ENCODE measurements at places on chromosomes 6 and 20.

- DNase-seq: no peak
These were observed 133.1 kb downstream of the ALDH8A1 start for GRCh38 chr6:134816780-134817179.

- DNase-seq: no peak
These were observed 931.1 kb downstream of the C6orf118 start for GRCh38 chr6:164378330-164378729.

GRCh38 chr6:149456311-149457021 is 28.3 kb downstream of the ZC3H12D start:
- no peak for DNase-seq

GRCh38 chr6:79796197-79796596 is 151.2 kb downstream of the ELOVL4 start:
- DNase-seq: no peak

- no peak for DNase-seq
These were observed 50.3 kb downstream of the MYH7B start for GRCh38 chr20:35006009-35006408.

DNA sequence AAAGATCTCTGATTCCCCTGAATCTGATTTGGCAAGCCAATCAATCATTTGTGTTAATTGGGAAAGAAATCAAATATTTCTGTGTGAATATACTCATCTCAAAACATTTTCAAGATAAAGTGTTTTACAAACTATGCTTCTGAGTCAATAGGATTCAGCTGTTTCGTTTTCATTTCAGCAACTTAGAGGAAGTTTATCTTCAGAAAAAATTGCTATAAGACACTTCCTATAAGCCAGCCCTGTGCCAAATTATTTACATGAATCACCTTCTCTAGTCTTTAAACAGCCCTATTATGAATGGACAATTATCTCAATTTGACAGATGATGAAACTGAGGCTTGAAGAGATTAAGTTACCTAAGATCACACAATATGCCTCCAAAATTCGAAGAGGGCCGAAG is 10.9 kb downstream of the DEFB129 start:
- no peak for DNase-seq

DNA sequence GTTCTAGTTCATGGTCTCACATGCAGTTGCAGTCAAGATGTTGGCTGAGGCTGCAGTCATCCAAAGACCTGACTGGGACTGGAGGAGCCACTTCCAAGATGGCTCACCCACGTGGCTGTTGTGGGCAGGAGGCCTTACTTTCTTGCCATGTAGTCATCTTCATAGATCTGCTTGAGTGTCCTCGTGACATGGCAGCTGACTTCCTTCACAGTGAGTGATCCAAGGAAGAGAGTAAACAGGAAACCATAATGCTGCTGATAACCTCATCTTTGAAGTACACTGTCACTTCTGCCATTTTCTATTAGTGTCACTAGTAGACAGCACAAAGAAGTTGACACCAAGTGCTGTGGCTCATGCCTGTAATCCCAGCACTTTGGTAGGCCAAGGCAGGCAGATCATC is 40.1 kb upstream of the AKIRIN2 start:
- no peak for DNase-seq

GRCh38 chr6:137602313-137603197 is 108.4 kb upstream of the OLIG3 start:
- no peak for DNase-seq

DNA sequence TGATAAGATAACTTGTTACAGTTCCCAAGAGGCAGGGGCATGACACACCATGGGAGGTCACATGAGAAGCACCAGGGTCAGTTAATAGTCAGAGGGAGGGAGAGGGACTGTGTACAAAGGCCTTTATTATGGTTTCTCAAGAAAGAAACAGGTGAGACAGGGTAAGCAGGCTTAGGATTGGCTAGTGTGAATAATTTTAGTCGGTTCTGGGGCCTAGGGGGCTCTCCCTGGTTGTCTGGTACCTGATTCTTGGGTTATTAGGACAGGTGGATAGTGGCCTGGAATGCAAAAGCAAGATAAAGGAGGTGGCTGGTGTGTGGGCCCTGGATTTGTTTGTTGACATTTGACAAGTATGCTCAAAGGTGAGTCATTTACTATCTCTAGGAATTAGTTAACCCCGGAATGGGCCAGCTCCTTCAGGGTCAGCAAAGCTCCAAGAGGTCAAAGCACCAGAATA is 49.4 kb upstream of the MCUR1 start:
- no peak for DNase-seq

DNA sequence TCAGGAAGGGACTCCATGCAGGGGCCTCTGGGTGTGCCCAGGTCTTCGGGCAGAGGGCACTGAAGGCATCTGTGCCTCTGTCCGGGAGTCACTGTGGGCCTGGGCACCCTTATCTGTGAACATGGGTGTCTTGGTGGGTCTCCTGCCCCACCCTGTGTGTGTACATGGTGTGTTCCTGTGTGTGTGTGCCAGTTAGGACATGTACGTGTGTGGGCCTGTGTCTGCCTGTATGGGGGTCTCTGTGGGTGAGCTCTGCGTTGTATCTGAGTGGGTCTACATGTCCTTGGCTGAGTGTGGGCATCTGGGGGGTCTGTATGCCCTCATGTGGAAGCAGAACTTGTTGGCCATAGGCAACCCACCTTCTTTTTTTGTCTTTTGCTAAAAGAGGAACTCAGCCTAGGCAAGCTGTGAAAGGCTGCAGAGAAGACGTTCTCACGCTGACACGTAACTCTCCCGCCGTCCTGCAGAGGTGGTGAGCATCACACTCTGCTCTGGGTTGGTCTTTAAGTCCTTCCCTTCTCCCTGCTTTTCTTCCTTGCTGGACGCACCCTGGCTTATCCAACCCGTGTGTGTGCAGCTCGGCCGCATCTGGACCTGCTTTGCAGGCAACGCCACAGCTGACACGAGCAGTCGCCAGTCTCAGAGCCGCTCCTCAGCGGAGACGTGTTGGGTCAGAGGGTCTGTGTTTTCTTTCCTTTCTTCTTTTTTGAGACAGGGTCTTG is 532 bp upstream of the NPBWR2 start:
- DNase-seq: no peak

- DNase-seq: peak; percentile 15
These were observed 50.0 kb upstream of the SCGN start for GRCh38 chr6:25601800-25602673.

DNA sequence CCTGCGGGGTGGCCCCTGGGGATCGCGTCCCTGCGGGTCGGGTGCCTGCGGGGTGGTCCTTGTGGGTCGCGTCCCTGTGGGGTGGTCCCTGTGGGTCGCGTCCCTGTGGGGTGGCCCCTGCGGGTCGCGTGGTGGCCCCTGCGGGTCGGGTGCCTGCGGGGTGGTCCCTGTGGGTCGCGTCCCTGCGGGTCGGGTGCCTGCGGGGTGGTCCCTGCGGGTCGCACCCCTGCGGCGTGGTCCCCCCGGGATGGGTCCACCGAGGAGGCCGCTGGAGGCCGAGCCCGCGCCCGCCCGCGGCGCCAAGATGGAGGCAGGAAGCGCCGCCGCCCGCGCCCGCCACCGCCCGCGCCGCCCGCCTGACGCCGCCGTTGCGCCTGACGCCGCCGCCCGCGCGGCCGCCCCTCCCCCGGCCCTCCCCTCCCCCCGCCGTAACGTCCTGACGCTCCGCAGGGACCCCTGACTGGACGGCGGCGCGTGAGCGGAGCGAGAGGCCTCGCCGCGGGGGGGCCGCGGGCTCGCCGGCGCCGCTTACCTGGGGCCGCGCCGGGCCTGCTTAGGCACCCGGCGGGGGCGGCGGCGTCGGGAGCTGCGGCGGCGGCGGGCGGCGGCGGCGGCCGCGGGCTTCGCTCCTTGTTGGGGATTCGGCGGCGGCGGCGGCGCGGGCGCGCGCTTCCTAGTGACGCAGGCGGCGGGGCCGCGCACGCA is at the start of gene GMEB2:
GMEB2 (minus strand) TSS at position 678 of the 705 bp plus-strand sequence. CDS start 7,704 bp downstream, outside the sequence.
- peak; percentile 29 for DNase-seq

DNA sequence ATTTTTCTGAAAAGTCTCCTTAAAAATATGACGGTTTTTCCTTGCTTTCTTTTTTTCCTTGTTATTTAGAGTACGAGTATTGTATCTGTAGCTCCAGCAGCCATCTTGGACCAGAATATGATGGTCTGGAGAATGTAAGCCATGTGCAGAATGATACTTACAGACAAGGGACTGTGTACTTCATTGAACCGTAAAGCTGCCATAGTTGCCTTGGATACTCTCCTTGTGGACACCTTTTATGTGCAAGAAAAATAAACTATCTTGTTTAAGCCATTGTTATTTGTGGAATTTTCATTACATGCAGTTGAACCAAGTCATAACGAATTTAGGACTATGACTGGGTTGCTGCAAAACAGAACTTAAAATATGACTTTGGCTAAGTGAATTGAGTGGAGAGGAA is 485.8 kb upstream of the CITED2 start:
- DNase-seq: no peak

- no peak for DNase-seq
These were observed 13.3 kb upstream of the CTAGE9 start for GRCh38 chr6:131724114-131724513.

GRCh38 chr6:14880052-14880451 is 365.8 kb upstream of the JARID2 start:
- no peak for DNase-seq

DNA sequence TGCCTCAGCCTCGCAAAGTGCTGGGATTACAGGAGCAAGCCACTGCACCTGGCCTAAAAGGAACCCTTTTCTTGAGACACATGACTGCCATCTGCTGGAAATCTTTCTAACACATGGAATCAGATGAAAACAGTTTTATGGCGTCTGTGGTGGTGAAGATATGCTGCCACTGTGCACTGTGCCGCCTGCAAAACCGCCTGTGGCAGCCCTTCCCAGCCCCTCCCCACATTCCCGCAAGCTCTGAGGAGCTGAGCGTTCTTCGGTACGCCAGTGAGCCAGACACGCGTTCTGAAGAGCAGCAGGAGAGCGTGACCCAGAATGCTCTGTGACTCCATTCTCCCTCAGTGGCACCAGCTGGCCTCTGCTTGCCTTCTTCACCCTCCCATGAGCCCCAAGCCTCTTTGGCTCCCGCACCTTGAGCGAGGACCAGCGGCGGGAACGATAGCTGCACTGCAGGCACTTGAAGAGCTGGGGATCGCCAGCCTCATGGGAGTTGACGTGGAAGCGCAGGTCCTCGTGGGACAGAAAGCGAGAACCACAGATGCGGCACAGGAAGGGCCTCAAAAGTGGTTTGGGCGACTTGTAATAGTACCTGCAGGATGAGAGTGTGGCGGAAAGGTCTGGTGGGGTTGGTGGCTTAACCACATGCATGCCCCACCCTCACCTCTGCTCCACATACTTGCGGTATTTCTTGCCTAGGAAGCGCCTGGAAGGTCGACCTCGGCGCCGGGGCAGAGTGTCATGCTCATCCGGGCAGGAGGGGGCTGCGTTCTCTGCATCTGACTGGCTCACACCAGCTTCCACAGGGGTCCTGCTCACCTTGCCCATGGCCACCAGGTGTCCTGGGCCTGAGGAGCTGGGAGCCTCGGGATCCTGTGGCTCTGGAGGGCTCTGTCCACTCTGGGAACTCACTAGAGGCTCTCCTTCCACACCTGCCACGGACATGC is 8.7 kb downstream of the ZNF335 start:
- no peak for DNase-seq

GRCh38 chr6:118813775-118814174 is 80.2 kb upstream of the ASF1A start:
- DNase-seq: no peak

DNA sequence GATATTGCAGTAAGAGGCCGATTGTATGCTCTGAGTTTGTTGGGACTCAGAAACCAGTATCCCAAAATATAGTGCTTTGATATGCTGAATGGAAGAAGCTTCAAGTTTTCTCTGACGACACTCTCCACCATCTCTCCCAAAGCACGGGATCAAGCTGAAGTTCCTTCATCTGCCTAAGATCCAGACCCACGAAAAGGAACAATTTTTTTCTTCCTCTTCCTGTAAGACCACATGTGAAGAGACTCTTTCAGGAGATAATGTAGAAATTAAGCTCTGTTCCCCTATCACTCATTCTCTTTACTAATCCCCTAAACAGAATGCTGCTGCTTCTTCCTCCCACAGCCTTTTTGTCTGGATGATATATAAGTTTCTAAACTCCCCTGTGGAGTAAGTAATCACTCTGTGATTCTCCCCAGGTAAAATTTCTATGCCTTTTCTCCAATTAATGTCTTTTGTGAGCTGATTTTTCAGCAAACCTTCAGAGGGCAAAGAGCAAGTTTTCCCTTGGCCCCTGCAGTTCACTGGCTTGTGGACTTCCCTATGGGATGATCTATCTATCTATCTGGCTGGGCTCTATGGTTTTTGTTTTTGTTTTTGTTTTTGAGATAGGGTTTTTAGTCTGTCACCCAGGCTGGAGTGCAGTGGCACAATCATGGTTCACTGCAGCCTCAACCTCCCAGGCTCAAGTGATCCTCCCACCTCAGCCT is 13.5 kb upstream of the PNRC1 start:
- DNase-seq: no peak

GRCh38 chr6:39224011-39224410 is 5.3 kb downstream of the KCNK5 start:
- no peak for DNase-seq

- no peak for DNase-seq
These were observed 48.9 kb downstream of the DUSP22 start for GRCh38 chr6:340991-341827.

GRCh38 chr20:34829191-34829590 is 3.7 kb upstream of the NCOA6 start:
- no peak for DNase-seq

DNA sequence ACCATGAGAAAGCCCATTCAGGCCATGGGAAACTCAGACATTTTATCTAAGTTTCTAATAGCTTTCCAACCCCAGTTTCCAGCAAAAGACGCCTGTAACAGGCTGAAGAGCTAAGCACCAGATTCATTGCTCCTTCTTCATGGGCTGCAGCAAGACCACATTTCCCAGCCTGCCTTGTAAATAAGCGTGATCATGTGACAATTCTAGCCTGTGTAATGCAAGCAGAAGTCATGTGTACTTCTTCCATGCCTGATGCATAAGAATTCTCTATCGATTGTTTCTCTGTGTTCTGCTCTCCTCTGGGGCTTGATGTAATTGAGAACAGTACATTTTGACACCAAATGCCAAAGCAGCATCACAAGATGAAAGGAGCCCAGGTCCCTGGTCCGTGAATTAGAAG is 6.8 kb downstream of the PCSK2 start:
- no peak for DNase-seq

DNA sequence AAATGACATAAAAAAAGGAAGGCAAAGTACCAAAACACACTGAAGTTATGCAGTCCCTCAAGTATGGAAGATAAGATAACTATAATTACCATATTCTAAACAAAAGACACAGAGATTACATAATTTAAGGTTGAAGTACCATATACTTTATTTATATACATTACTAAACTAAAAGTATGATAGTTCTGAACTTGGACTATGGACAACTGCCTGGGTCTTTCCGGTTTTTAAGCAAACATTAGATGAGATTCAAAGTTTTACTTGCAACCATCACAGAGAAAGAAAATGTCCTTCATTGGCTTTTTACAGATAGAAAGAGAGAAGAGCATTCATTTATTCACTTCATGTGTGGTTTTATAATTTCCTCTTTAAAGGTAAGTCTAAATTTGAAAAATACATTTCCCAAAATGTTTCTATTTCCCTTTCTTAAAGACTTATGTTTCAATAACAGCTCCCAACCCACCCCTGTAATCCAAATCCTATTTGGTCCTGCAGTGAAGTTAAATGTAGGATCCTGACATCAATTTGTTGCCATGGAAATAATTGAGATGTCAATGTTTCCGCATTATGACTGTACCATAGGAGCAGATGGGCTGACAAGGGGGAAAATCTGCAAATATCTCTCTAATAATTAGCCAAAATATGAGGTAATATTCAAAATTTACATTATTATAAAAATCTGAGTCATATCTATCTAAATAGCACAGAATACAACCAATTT is 63.7 kb downstream of the PTPRK start:
- no peak for DNase-seq

- no peak for DNase-seq
These were observed 149.4 kb downstream of the DHX35 start for GRCh38 chr20:39111359-39112177.

All from urinary bladder (tissue), 4 donors.